ENCODE measurements at places on chromosomes 7 and 10.

- DNase-seq, result no peak
Measured at GRCh38 chr10:14448197-14448990, 117.7 kb upstream of the FRMD4A start.

DNA sequence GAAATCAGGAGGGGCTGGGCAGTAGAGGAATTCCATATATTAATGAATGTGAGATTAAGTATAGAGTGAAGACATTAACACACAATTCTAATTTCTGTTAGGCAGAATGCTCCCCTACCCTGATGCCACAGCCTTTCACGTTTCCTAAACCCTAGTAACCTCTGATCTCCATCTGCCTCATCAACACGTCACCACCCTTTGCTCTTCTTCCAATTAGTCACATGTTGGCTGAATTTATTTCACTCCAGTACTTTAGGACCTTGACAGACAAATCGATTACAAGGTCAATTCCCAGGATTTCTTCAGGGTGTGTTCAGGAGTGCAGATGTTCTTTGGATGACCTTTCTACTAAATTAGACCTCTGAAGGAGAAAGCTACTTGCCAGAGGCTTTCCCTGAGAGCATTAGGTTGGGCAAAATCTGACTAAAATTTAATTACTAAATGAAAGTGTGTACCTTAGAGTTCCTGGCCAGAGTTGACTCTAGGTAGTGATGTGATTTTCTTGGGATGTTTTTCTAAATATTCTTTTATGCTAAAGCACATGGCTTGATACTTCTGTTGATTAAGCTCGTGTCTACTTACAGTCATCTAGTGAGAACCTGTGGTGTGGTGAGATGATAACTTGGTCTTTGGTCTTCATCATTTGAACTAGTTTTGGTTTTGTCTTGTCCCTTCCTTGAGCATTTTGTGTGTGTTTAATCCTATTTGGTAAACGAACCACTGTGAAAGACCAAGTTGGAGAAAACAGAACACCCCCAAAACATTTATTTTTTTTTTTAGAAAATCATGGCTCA lies 12.7 kb downstream of the AGR2 start:
- no peak for DNase-seq

GRCh38 chr7:51236470-51237132 lies 80.0 kb downstream of the COBL start:
- DNase-seq, result no peak

DNA sequence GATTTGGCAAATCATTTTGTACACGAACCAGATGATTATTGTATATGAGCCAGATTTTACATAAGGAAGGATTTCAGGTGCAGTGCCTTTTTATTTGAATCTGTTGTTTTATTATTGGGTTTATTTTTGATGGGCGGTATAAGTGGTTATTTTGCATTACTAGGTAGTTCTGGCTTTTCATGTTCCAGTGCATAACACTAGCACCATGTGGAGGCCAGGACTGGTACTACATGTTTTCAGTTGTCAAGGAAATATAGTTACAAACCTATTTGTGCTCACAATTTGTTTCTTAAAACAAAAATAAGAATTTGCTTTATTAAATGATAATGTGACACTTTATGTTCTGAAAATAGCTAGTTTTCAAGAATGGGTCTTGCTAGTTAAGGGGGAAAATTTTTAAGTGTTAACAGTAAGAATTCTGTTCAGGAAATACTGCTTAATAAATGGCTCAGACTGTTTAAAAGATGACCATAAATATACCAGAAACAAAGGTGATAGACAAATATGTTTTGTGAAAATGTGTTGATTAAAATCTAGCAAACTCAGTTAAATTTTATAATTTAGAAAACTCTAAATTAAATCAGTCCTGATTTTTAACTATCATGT lies 7.1 kb upstream of the SEMA3E start:
- no peak for DNase-seq

DNA sequence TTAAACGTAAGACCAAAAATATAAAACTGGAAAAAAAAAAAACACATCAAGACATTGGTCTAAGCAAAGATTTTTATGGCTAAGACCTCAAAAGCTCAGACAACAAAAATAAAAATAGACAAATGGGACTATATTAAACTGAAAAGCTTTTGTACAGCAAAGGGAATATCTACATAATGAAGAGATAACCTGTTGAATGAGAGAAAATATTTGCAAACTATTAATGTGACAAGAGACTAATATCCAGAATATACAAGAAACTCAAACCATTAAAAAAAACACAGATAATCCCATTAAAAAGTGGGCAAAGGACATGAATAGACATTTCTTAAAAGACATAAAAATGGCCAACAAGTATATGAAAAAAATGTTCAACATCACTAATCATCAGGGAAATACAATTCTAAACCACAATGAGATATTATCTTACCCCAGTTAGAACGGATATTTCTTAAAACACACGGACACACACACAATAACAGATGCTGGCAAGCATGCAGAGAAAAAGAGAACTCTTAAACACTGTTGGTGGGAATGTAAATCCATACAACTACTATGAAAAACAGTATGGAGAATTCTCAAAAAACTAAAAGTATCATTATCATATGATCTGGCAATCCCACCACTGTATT lies 28.8 kb downstream of the CNOT4 start:
- DNase-seq, result no peak

- no peak for DNase-seq
Measured at GRCh38 chr10:82768040-82768439, 893.0 kb downstream of the NRG3 start.

- no peak for DNase-seq
Measured at GRCh38 chr7:99541212-99541611, 10.7 kb downstream of the FAM200A start.

GRCh38 chr10:13382703-13383398 lies 34.8 kb upstream of the SEPHS1 start:
- DNase-seq, result no peak

DNA sequence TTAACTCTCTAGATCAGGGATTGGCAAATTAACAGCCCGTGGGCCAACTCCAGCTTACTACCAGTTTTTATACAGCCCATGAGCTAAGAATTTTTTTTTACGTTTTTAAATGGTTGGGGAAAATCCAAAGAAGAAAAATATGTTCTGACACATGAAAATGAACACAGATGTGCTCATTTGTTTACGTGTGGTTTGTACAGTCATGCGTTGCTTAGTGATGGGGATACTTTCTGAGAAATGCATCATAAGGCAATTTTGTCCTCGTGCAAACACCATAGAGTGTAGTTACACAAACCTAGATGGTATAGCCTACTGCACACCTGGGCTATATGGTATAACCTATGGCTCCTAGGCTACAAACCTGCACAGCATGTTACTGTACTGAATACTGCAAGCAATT lies 8.3 kb upstream of the SMKR1 start:
- no peak for DNase-seq

DNA sequence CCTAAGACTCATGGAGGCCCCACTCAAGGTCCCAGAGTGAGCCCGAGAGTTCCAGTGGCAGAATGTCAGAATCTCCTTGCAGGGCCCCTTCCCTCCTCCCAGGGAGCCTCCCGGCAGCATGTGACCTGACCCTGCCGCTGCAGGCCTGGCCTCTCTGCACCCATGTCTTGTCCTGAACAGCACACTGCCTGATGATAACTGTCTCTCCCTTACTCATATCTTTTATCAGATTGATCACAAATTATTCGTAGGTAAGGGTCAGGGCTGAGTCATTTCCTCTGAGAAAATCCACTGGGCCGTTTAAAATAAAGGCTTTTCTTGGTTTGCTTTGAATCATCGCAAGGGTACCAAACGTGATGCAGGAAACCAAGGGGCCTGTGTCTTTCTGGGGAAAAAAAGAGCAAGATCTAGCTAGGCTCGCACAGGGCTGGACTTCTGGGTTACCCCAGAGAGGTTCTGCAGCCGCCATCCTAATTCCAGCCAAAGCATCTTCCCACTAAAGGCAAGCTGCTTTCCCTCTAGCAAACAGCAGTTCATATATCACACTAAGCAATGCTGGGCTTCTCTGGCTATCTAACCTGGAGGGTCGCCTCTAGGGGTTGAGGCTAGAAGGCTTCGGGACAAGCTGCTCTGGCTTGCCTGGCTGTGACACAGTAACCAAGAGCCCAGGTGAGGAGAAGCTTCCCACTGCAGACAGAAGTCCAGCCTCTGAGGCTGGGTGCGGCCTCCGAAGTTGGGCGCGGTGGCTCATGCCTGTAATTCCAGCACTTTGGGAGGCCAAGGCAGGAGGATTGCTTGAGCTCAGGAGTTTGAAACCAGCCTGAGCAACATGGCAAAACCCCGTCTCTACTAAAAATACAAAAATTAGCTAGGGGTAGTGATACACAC lies 104.9 kb downstream of the SPDYE5 start:
- DNase-seq, result no peak

DNA sequence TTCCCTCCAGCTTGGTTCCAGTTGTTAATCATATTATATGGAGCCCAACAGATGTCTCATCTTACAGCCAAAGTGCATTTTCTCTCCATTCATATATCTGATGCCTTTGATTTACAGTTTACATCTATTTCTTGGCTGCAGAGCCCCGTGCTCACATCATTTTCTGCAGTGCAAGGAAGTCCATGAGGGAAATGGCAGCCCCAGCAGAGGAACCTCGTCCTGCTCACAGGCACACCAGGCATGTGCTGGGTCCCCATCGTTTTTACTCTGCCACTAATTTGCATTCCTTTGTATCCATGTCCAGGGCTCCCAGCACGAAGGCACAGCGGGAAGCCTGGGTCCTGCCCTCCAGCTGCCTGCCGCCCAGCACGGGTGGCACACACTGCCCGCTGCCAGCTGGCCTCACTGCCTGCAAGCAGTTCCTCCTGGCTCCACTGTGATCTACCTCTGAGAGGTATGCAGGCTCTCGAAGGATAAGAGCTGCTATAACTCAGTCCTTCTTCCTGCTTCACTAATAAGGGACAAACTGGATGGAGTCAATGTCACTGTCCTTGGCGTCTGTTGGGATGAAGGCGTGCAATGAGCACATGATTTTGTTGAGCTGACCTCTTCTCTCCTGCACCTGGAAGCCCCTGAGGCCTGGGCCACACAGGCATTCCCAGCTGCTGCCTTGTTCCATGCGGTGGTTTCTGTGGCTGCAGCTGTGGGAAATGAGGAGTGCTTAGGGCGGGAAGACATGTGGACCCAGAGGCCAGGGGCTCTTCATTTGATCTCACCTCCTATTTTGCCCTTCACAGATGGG lies 583.6 kb upstream of the MGMT start:
- no peak for DNase-seq

- no peak for DNase-seq
Measured at GRCh38 chr10:71963351-71964097, 671 bp upstream of the CHST3 start.

DNA sequence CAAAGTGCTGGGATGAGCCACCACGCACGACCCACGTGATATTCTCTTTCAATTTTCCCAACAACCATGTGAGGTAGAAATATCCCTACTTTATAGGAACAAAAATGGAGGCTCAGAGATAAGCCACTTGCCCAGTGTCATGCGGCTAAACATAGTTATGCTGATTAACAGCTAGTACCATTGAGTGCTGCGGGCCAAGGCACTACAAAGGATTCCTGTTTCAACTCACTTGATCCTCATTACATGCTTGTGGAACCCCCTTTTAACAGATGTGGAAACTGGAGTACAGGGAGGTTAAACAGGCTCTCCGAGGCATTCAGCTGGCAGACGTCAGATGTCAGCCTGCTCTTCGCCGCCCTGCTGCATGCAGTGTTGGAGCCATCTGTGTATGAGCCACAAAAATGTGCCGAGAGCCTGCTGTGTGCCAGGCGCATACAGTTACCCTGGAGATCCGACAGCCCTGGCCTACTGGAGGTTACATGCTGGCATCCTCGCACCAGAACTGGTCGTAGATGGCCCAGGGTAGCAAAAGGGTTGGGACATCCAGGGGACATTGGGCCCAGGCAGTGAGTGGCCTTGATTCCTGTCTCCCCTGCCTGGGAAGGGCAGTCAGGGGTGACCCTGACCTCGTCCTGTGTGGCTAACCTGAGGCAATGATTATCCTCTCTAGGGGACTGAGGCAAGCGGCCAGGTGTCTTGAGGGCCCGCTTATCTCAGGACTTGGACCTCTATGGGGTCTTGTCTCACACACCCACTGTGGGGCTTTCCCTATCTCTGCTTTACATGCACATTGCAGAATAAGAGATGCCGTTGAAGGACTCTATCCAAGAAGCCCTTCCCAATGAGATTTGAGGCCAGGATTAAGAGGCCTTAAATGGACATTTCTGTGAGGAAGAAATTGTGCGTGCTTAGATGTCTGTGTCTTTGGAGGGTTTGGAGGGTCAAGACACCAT lies 18.5 kb upstream of the SRGN start:
- no peak for DNase-seq

- DNase-seq, result no peak
Measured at GRCh38 chr7:94649450-94649849, 6.5 kb downstream of the SGCE start.

DNA sequence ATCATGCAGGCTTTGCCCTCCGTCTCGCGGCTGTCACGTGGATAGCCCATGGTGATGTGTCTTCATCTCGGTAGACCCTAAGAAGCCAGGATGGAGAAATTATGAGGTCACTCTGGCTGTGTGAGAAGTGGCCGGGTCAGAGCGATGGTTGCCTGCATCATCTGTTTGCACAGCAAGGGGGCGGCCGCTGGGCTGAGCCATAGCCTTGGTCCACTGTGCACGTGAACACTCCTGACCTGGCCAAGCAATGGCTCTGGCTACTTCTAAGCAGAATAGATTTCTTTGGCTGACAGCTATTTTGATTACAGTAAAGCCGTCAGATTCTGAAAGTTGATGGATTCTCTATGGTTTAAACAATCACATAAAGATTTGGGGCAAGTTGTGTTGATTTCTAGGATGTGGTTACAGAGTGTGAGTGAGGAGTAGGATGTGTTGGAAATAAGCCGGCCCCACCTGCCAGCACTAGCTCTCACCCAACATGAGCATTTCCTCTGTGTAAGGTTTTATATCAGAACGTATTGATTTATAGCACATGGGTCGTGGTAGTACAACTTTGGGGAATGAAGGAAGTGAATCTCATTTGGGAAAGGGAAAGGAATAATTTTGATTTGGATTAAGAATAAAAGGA lies 214.4 kb upstream of the GPR26 start:
- DNase-seq, result no peak

DNA sequence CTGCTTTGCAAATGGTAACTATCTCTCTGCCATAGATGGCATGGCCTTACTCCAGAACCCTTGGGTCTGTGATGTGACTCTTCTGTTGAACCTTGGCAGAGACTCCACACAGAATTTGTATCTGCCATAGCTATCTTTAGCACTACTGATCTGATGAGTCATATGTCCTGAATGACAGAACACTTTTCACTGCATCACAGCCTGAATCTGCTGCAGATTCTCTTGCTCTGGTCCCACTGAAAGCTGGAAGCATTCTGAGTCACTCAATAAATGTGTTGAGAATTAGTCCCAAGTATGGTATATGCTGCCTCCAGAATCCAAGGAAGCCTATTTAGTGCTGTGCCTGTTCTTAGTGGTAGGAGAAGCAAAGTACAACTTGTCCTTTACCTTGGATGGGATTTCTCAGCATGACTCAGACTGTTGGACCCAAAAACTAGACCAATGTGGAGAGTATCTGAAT lies 39.5 kb upstream of the ANKRD1 start:
- DNase-seq, result no peak

DNA sequence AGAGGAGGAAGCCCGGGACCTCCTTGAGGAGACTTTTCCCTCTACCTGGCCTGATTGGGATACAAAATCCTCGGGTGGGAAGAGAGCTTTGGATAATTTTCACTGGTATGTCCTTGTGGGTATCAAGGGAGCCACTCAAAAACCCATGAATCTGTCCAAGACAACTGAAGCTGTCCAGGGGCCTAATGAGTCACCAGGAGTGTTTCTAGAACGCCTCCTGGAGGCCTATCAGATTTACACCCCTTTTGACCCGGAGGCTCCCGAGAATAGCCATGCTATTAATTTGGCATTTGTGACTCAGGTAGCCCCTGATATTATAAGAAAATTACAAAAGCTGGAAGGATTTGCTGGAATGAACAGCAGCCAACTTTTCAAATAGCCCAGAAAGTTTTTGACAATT lies 38.6 kb downstream of the ZNF25 start:
- no peak for DNase-seq
